ENCODE measurements at places on chromosomes 16 and 17.

- DNase-seq: no peak
Observed at GRCh38 chr17:28959471-28959871, 8.2 kb upstream of the PHF12 start.

GRCh38 chr17:35790841-35791240 lies 4.6 kb downstream of the MMP28 start:
- DNase-seq: no peak

GRCh38 chr17:45868276-45868675 lies 23.6 kb downstream of the SPPL2C start:
- no peak for DNase-seq

- DNase-seq: no peak
Observed at GRCh38 chr17:82935966-82936767, 96.3 kb upstream of the ZNF750 start.
